ENCODE measurements at places on chromosomes 5 and 9.

GRCh38 chr5:81893961-81894360, 77.9 kb upstream of the ATG10 start:
- no peak for DNase-seq

DNA sequence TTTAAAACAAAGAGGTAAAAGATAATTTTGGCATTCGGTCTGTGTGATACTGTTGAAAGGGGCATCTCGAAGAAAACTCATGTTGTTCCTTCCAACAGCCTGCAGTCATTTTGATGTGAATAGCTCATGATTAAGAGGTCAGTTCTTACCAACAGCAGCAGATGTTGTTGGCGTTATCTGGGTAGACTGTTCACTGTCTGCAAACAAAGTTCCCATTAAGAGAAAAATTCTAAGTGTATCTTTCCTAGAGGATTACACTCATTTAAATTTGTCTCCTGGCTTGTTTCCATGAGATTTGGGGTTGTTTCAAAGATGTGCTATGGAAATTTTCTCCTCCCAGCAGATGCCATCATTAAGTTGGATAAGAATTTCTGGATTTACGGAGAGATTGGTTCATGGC, 138.2 kb upstream of the RORB start:
- DNase-seq: no peak

DNA sequence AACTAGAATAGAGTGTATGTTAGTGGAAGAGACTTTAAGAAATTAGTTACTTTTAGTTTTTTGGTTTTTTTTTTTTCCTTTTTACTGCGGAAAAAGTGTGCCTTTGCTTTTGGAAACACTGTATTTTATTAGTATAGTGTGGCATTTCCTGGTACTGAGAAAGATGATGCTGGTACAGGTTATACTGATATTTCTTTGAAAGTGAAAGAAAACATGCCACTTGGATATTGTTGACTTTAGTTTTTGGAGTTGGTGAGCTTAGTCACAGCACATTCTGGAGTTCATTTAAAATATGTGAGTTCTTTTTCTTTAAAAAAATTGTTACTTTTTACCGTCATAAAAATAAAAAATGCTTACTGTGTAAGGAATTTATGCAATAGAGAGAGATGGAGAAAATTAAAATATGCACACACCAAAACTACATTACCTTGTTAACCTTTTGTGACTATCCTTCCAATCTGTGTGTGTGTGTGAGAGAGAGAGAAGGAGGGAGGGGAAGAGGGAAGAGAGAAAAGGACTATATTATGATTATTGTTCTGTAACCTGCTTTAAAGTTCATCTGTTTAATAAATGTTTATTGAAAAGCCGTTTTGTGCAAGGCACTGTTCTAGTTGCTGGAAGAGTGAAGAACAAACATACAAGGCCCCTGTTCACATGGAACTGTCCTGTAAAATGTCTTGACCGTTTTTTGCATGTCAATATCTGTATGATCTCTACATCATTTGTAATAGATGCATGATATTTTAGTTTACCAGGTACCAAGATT, 1.9 kb downstream of the UGCG start:
- no peak for DNase-seq

GRCh38 chr5:73709536-73710129, 83.6 kb downstream of the ARHGEF28 start:
- no peak for DNase-seq

DNA sequence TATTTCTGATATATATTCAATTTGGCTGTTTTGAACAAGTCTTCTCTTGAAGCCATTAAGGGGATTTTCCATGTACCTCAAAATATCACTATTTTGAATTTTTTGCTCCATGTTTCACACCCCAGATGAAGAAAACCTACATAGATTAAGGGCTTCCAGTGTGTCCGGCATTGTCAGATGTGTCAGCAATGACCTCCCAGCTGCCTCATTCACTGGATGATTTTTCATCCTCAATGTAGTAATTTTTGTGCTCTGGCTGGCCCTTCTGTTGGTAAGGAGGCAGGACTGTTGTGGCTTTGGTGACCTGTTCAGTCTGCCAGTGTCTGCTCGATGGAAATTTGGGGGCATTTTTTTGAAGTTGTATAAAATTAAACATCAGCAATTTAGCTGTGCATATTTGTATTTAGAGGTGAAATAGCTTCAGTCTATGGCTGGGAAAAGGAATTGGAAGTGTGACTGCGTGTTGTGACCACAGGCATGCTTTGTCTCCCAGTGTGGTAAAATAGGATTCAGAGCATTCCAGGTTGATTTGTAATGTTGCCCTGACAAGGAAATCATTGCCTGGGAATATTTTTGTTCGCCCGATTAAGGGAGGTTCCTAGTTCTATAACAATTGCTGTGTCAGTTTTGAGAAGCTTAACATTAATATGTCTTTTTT, 312.4 kb downstream of the ARHGEF28 start:
- DNase-seq: no peak

DNA sequence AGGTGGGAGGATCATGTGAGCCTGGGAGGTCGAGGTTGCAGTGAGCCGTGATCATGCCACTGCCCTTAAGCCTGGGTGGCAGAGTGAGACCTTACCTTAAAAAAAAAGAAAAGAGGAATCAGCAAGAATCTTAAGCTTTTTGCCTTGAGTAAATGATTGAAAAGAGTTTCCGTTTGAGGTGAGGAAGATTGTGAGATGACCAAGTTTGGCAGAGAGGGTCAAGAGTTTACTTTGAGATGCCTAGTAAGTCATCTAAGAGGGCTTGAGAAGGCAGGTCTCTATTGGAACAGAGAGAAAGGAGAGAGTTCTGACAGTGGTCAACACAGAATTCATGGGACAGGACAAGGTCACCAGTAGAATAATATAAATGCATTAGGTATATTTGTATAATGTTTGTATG, 572.1 kb downstream of the TLE4 start:
- DNase-seq: no peak

DNA sequence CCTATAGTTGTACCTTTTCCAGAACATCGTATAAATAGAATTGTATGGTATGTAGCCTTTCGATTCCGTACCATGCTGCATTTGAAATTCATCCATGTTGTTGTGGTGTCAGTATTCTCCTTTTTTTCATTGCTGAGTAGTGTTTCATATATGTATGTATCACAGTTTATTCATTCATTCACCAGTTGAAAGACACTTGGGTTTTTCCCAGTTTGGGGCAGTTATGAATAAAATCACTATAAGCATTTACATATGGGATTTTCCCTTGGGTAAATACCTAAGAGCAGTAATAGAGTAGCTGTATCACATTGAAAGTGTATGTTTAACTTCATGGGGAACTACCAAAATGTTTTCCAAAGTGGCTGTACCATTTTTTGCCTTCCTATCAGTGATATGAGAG, 16.1 kb upstream of the FKTN start:
- DNase-seq: no peak

DNA sequence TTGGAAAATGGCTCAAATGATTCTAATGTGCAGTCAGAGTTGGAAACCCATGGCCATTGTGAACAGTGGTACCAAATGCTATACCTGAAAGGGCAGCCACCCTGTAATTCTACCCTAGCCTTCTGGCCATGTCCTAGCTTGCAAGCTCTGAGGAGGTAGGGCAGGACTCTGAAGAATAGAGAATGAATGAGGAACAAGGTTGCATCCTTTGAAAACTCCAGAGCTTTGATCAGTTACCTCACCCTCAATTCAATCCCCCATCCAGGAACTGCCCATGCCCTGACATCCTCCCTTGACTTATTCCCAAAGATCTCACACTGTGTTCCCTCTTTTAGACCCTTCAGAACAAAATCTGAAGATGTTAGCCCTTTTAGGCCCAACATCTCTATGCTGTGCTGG, 17.8 kb upstream of the ERMP1 start:
- DNase-seq: no peak

GRCh38 chr5:23157169-23157568, 304.0 kb upstream of the CDH12 start:
- DNase-seq: no peak

- DNase-seq: no peak
Observed at GRCh38 chr5:99721506-99721905, 792.7 kb upstream of the CHD1 start.

DNA sequence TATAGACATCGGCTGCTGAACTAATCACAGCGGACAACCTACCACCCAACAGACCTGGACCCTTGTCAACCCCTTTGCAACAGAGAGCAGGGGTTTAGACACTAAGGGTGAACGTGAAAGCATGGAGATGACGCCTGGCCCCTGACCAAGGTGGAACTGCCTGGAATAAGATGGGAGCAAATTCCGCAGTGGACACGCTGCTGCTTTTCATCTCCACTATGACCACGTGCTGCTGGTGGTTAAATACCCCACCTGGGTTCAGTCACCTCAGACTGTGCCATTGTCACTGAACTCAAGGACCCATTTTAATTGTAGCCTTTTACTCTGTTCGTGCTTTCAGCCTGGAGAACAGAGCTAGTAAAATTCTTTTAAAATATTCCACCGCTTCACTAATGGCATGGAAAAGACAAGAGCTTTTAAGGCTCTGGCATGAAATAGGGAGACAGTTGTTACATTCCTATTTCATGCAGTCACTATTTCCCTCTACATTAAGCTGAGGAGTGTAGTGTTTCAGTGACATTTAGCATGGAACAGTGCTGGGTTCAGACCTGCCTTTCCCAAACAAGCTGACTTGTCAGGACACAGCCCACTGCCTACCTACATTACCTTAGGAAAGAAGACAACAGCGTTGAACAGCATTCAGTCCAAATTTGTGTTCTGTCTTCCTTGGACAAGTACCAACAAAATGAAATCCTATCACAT, 96.8 kb downstream of the ANKRD18B start:
- DNase-seq: no peak

GRCh38 chr9:134637241-134637640, 4.4 kb upstream of the COL5A1 start:
- DNase-seq: no peak

DNA sequence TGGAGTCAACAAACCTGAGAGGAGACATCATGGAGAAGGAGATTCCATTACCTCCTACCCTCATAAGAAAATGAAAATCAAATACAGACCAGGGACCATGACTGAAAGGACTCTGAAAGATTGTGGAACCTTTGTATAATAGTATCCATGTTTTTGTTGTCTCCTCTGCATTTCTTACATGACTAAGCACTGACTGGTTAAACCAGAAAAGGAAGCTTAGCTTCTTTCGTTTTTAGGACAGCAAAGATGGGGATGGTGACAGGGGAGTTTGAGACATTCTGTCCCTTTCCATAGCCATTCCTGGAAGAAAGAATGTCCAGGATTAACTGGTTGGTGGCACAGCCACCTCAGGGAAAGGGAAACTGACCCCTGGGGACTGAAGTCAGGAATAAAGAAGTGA, 22.2 kb downstream of the ITGA1 start:
- DNase-seq: no peak

GRCh38 chr5:59648949-59649921, 244.3 kb downstream of the PDE4D start:
- DNase-seq: no peak

Measured in cortex of kidney (tissue), 1 donor.